Neural progenitor cell (in vitro differentiated cells): ENCODE measurements at places on chromosomes 3 and 15.

DNA sequence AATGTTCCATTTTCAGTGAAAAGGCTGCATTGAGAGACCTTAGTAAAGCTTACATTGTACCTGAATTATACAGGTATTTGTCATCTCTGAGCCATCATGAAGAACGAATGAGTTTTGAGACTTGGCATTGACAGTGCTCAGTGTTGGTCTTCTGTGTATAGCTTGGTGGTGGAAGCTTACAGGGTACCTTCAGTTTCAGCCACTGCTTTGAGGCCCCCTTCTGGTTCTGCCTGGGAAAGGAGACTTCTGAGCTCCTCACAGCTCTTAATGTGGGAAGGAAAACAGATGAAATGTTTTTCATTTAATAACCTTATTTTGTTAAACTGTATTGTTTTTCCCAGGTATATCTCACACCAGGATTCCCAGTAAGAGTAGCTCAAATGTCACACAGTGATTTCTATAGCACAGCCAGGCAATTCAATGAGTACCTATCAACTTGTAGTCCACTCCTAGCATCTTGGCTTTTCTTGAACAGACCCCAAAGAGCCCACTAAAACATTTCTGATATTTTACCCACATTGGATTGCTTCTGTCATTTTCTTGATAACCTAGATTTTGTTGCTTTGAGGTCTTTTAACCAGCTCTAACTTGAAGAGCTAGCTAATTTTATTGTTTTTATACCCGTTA is 5.6 kb downstream of the SERPINI1 start:
- peak; percentile 56 for DNase-seq

- DNase-seq = no peak
Measured at GRCh38 chr3:73461547-73461946, 163.2 kb downstream of the PDZRN3 start.

- no peak for DNase-seq
Measured at GRCh38 chr3:195160908-195161434, 110.0 kb downstream of the XXYLT1 start.

- DNase-seq = no peak
Measured at GRCh38 chr3:10890665-10891064, 74.6 kb downstream of the SLC6A11 start.

DNA sequence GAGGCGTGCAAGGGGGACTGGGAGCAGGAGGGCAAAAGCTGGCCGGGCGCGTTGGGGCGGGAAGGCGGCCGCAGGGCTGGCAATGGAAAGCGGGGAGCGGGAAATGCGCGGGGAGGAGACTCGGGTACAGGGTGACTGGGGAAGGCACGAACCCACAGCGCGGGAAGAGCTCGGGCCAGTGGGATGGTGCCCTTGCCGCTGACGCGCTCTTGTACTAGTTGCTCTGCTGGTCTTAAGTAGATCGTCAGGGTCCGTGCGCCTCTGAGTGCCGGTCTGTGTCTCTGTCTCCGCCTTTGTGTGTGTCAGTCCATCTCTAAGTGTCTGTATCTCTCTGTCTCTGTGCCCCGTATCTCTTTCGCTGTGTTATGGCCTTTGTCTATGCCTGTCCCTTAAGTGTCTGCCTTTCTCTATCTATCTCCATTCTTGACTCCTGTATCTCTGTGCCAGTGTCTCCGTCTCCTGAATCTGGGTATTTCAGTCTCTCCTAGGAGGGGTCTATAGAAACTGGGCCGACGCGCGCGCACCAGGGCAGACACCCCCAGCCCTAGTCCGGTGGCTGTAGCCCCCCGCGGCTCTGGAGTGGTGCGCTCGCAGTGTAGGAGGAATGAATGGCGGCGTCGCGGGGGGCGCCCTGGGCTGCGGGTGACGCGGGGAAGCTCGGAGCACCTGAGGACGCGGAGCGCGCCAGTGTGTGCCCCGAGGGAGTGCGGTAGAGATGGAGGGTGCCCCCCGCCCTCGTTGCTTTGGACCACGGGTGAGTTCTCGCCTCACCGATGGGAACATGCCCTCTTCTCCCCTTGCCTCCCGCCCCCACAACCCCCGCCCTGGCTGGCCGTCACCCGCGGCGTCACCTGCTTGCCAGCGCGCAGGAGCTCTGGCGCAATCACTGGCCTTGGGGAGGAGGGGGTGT is 756 bp upstream of the CAMK2N2 start:
- peak; percentile 49 for DNase-seq

DNA sequence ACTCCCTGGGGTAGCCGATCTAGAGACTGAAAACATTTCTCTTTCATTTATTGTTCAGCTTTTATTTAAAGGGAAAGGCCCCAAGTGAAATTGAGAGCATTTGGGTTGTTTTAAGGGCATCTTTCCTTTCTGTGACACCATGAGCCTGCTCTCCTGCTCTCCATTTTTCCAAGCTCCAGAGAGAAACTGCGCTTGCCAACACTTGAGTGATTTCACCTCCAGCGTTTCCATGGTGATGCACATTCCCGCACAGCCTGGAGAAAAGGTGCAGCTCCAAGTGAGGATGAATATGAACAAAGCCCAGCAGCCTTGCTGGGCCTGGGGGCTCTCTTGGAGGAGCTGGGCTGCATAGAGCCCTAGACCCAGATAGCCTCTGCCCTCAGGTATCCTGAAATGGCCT is 159.2 kb upstream of the PPP2R3A start:
- DNase-seq = peak; percentile 67

- no peak for DNase-seq
Measured at GRCh38 chr3:139985576-139985975, 50.6 kb downstream of the CLSTN2 start.

DNA sequence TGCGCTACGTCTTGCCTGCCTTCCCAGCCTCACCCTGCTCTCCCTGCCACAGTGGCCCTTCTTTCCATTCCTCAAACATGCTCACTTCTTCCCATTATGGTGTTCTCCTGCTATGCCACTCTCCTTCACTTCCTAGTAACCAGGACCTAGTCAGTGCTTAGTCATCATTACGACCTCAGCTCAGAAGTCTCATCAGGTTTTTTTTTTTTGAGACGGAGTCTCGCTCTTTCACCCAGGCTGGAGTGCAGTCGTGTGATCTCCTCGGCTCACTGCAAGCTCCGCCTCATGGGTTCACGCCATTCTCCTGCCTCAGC is 149.5 kb downstream of the GREM1 start:
- no peak for DNase-seq
